Ascending aorta (tissue), 2 donors: ENCODE measurements at places on chromosomes 5 and 9. TPM values are rescaled to one million over a fixed set of nuclear protein-coding genes. Genes with fewer than 3 reads are reported as not detected.

- H3K4me3 ChIP-seq = no peak overlapping the region
- no peak for DNase-seq
- peaks cover 4% of the 10 kb centered on the region for H3K4me1 ChIP-seq
- H3K27ac ChIP-seq = no peak overlapping the region
These were observed 3.5 kb downstream of the PRXL2C start for GRCh38 chr9:96651626-96652025.

PCDHB3 gene
- total RNA-seq = 1.1 TPM

AK6 gene
- total RNA-seq = 3.9 TPM

IFNA1 gene
- not detected for total RNA-seq

DNA sequence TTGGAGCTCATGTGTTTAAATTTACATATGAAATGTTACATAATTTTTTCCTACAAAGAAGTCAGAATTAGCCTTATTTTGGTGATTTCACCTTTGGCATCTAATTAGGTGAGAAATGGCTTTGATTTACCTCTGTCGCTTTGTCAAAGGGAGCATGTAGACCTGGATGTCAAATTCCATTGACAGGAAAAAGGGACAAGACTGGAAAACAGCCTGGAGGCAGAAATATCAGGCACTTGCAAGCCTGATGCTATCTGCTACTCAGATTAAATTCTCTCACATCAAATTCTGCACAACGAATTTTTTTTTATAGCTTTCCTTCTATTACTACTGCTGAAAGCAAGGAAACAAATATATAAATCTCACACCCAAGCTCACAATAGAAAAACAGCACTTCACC lies 54.1 kb upstream of the CTNND2 start:
- no peak for DNase-seq
- no peak overlapping the region for H3K27ac ChIP-seq
- no peak overlapping the region for H3K4me3 ChIP-seq
- H3K4me1 ChIP-seq = no peaks in the 10 kb centered on the region
- no peaks in the 10 kb centered on the region for H3K27me3 ChIP-seq
- no peaks in the 10 kb centered on the region for H3K36me3 ChIP-seq

PCDHB5 gene
- 61.8 TPM for total RNA-seq

DNA sequence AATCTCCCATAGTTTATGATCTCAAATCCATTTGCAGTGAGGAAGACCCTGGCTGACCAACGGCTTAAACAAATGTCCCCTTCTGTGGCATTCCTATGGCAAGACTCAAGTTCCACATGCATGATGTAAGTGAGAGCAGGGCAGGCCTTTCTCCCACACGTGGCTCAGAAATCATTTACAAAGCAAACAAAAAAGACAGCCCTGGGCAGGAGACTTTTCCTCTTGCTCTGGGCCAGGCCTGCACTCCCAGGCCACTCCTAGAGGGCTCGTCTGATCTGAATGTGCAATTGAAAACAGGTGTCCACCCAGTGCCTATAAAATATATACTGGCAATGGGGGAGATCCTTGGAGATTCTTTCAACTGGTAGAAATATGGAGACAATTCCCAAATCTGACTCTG lies 123.1 kb downstream of the DMRT2 start:
- no peak for DNase-seq
- H3K4me1 ChIP-seq = no peaks in the 10 kb centered on the region
- no peaks in the 10 kb centered on the region for H3K27me3 ChIP-seq

PCDHGC3 gene
- total RNA-seq = 51.4 TPM

CMYA5 gene
- total RNA-seq = 1.2 TPM

DNA sequence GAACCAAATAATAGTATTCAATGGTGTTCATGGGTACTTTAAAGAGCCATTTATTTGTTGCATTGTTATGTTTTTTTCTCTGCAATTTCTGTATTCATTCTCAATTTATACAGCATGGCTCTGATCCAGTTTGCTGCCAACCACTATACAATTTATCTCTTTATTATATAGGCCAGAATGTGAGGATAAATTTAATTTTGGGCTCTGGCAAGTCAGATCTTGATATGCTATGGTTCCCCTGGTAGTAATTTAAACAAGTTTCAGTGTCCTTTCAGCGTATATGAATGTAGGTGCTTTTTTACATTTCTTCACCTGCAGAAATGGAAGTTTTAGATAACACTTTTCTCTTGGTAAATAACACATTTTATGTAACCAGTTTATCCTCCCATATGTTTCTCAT lies 1118.0 kb upstream of the SEMA6A start:
- H3K4me1 ChIP-seq = no peaks in the 10 kb centered on the region
- H3K36me3 ChIP-seq = no peaks in the 10 kb centered on the region
- no peak overlapping the region for H3K4me3 ChIP-seq
- DNase-seq = no peak

ZER1 gene
- 55.5 TPM for total RNA-seq

- no peak overlapping the region for H3K4me3 ChIP-seq
- no peaks in the 10 kb centered on the region for H3K36me3 ChIP-seq
- no peak for DNase-seq
These were observed 205.2 kb upstream of the ZNF608 start for GRCh38 chr5:124951661-124952060.

DNA sequence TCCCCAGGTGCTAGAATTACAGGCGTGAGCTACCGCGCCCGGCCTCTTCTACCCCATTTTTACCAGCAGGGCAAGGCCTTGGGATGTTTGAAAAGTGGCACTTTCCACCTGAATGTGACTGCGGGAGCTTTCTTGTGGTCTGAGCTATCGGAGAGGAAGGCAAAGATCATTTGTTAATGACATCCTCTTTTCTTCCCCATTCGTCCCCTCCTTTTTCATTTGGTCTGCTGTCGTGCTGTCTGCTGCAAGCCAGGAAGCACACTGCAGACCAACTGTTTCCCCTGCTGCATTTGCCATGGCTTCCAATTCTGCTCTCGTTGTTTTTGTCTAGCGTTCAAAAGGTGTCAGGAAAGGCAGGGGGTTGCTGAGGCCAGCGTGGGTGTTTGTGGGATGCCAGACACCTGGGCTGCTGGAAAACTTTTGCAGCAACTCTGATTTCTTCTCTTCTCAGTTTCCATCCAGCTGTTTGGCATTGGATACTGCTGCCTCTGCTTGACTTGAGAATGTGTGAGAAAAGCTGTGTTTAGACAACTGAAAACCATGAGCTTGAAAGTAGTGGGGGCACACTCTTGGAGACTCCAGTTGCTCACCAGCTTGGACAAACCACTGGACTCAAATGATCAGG lies 196.4 kb upstream of the MSX2 start:
- DNase-seq = no peak
- no peaks in the 10 kb centered on the region for H3K27me3 ChIP-seq
- no peaks in the 10 kb centered on the region for H3K36me3 ChIP-seq
- no peak overlapping the region for H3K27ac ChIP-seq
- H3K4me1 ChIP-seq = peaks cover 8% of the 10 kb centered on the region
- H3K4me3 ChIP-seq = no peak overlapping the region

DNA sequence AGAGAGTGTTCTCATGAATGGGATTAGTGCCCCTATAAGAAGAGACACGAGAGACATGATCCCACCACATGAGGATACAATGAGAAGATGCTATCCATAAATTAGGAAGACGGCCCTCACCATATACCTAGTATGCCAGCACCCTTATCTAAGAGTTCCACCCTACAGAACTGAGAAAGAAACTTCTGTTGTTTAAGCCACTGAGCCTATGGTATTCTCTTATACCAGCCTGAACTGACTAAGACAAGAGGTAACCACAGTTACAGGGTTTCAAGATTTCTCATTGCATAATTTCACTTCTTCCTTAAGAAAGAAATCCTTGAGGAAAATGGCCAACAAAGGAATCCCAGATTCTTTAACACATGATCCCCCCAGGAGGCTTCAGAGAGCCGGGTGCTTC lies 412.4 kb downstream of the NTRK2 start:
- no peaks in the 10 kb centered on the region for H3K4me1 ChIP-seq
- no peak overlapping the region for H3K27ac ChIP-seq
- H3K36me3 ChIP-seq = no peaks in the 10 kb centered on the region
- no peak for DNase-seq
- H3K27me3 ChIP-seq = no peaks in the 10 kb centered on the region
- no peak overlapping the region for H3K4me3 ChIP-seq

- no peaks in the 10 kb centered on the region for H3K36me3 ChIP-seq
- H3K4me3 ChIP-seq = no peak overlapping the region
- no peaks in the 10 kb centered on the region for H3K27me3 ChIP-seq
- no peak for DNase-seq
- no peaks in the 10 kb centered on the region for H3K4me1 ChIP-seq
These were observed 82.0 kb upstream of the FSTL4 start for GRCh38 chr5:133694181-133694831.

DNA sequence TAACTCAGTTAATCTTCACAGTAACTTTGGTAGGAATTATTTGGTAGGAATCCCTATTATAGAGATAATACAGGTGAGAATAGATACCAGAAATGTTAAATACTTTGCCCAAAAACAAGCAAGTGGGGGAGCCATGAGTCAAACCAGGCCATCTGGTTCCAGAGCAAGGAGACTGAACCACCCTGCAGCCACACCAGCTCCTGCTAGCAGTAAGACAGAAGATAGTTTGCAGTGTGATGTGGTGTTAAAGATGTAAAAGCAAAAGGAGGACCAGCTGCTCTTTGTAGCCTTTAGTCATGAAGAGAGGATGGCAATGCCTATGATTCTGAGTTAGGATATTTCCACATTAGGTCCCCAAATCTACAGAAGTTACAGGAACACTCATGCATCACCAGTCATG lies 101.4 kb downstream of the PRKACG start:
- no peaks in the 10 kb centered on the region for H3K4me1 ChIP-seq
- DNase-seq = no peak
- no peaks in the 10 kb centered on the region for H3K27me3 ChIP-seq
- peak overlapping the region; percentile 10 for H3K27ac ChIP-seq

- no peak overlapping the region for H3K4me3 ChIP-seq
- H3K27ac ChIP-seq = no peak overlapping the region
- H3K36me3 ChIP-seq = no peaks in the 10 kb centered on the region
- DNase-seq = no peak
- no peaks in the 10 kb centered on the region for H3K27me3 ChIP-seq
- no peaks in the 10 kb centered on the region for H3K4me1 ChIP-seq
These were observed 110.5 kb downstream of the ADAMTS12 start for GRCh38 chr5:33781286-33781685.

NOTCH1 gene
- total RNA-seq = 120 TPM

DNA sequence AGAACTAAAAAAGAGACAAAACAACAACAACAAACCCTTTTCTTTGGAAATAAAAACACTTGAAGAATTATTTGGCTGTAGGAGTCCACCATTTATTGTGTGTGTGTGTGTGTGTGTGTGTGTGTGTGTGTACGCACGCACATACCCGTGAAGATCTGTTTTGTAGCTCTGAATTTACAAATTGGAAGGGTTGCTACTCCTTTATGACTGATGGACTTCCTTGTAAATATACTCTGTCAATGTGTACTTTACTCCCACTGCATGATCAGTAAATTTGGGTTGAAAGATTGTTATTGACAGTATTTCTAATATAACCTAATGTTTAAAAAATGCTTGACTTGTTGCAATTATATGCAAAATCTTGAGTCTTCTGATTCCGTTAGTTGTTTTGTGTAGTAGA lies 148.1 kb downstream of the ATG10 start:
- H3K27me3 ChIP-seq = no peaks in the 10 kb centered on the region
- no peak for DNase-seq
- no peaks in the 10 kb centered on the region for H3K4me1 ChIP-seq
- H3K27ac ChIP-seq = no peak overlapping the region
- H3K36me3 ChIP-seq = no peaks in the 10 kb centered on the region
- no peak overlapping the region for H3K4me3 ChIP-seq

GRCh38 chr5:10632110-10632761 lies 68.4 kb downstream of the ANKRD33B start:
- H3K4me1 ChIP-seq = no peaks in the 10 kb centered on the region
- H3K4me3 ChIP-seq = no peak overlapping the region
- H3K27me3 ChIP-seq = no peaks in the 10 kb centered on the region
- no peaks in the 10 kb centered on the region for H3K36me3 ChIP-seq
- no peak overlapping the region for H3K27ac ChIP-seq

DNA sequence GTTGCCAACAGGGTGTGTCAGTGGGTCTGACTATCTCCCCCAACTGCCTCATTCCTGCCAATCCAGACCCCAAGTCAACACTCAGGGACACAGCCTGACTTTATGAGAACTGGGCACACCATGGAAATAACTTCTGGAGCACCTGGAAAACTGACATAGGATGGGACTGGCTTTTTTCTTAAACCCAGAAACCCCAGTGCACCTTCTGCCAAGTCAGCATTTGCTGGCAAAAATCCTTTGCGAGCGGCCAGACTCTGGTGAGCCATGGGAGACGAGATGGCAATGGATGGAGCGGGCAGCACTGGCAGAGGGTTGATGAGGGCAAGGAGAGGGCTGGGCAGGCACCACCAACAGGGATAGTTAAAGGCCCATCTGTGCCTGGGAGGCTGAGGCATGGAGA lies 114.4 kb upstream of the OSMR start:
- H3K27ac ChIP-seq = no peak overlapping the region
- DNase-seq = no peak

DNA sequence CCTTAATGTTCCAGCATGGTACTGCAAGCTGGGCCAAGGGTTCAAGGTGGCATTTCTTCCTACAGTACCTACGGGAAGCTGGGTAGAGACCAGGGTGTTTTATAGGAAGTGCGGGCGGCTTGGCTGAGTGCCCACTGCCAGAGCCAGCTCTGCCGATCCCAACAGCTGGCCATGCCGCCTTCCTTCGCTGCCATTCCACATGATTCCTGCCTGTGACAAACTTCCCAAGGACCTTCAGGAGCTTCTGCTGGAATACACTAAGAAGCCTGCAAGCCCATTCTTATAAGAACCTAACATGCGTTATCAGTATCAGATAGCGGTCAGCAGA lies 22.0 kb downstream of the MYO10 start:
- no peak overlapping the region for H3K4me3 ChIP-seq
- no peaks in the 10 kb centered on the region for H3K27me3 ChIP-seq
- no peak overlapping the region for H3K27ac ChIP-seq
- H3K4me1 ChIP-seq = no peaks in the 10 kb centered on the region

KIF24 gene
- total RNA-seq = 0.21 TPM

DNA sequence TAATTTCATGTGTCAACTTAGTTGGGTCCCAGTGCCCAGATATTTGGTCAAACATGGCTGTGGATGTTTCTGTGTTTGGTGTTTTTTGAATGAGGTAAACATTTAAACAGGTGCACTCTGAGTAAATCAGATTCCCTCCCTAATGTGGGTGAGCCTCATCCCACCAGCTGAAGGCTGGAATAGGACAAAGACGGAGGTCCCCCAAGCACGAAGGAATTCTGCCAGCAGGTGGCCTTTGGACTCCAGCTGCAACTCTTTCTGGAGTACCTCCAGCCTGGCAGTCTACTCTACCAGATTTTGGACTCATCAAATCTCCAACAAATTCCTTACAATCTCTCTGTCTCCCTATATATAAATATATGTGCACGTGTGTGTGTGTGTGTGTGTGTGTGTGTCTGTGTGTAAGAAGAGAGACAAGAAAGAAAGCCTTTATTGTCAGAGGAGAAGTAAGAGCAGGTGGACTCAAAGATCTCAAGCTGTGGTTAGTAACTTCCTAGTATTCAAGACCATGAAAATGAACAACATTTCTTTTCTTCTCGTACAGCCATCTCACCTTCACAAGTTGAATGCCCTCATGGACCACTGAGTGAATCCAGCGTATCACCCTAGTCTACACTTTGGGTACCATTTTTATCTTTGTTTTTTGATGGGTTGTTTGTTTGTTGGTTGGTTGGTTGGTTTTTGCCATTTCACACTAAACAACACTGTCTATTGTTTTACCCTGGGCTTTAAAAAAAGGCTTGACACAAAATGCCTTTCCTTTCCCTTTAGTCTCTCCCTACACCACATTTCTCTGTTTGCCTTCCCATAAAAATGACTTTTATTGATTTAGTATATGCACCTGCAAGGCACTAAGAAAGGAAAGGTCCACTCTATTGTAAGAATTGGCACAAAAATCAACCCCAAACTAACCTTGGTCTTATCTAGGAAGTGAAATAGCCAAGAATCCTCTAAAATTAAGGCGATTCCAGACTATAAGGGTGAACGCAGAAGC lies 118.7 kb downstream of the TENT4A start:
- H3K4me3 ChIP-seq = no peak overlapping the region
- no peaks in the 10 kb centered on the region for H3K4me1 ChIP-seq
